ENCODE measurements at places on chromosomes 3 and 15. TPM values are rescaled to one million over a fixed set of nuclear protein-coding genes. Genes with fewer than 3 reads are reported as not detected.

DNA sequence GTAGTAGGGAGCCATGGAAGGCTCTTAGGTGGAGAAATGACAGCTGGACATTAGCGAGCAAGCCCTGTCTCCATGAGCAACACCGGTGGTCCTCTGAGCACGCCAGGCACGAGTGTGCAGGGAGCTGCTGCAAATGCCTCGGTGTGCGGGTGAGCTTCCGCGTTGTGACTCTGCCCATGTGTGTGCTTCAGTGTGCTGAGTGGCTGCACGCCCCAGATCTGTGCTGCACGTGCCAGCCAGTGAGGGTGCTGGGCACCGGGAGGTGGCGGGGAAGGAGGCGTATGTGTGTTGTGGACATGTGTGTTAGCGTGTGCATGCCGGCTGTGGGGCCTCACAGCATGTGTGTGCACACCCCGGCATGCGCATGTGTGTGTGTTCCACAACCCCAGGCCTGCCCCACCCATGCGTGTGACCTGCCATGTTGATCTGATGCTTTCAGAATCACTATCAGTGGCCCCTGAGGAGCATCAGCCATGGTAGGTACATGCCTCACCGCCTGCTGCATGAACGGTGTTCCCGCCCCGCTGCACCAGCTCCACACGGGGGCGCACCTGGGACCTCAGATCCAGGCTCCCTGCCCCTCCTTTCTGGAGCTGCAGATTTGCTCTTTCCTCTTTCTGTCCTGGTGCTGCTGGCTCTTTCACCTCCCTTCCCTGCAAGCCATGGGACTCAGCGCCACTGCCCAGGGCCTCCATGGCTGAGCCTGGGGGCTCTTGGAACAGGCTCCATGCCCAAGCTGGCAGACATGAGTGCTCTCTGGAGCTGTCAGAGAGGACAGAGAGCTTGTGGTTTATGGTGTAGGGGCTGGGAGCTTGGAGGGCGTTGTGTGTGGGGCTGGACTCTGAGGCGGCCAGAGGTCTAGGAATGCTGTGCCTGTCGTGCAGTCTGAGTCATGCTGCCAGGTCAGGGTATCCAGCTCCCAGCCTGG is 169.4 kb downstream of the TBC1D2B start:
- no peak for DNase-seq

TTC23 gene
- 24.3 TPM for total RNA-seq

DNA sequence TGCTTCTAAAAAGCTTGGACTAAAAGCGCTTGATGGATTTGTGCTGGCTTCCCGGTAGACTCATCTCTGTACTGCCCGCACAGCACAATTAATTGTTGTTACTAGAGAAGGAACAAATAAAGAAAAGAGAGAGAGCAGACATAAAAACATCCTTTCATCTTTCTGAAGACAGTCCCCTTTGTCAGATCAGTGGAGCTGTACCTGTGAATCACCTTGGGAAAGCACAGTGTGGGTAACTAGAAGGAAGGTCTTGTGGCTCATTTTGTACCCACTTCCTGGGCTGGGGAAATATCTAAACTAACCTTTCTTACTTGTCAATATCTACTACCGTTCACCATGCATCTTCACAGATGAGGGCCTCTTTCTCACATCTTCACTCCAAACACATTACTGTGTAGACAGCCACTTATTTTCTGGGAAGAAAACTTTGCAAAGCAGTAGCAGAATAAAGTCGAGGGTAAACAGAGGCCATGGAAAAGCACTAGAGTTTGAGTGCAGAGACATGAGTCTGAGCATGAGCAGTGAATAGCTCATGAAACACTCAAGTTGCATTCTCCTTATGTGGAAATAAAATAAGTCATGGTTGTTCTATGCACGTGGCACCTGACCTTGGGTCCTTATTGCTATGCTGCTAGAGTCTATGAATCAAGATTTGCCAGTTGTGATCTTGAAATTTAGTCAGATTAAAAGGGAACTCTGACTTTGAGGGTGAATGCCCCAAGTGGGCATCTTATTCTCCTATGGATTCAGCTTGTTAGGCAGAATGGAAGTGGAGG is 169.3 kb downstream of the LPP start:
- no peak for DNase-seq

DNA sequence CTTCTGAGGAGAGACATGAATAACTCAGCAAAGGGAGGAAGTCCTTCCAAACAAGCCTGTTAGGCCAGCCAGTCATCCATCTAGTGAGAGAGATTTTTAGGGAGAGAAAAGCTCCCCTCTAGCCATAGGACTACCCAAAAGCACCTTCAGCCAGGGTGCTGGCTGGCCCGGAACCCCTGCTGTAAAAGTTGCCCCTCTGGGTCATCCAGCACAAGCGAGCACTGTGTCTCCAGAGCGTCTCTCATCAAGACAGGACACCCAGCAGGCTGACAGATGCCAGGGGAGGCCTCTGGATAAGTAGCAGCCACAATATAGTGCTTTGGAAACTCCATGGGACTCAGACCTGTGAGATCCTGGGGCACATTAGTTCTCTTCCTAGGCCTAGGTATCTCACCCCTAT is 24.5 kb downstream of the ANXA2 start:
- DNase-seq = no peak
